ENCODE measurements at places on chromosomes 11 and 22. TPM values are rescaled to one million over a fixed set of nuclear protein-coding genes. Genes with fewer than 3 reads are reported as not detected.

GRCh38 chr11:118064956-118065355 lies 11.9 kb upstream of the TMPRSS4 start:
- no peak for DNase-seq

DNA sequence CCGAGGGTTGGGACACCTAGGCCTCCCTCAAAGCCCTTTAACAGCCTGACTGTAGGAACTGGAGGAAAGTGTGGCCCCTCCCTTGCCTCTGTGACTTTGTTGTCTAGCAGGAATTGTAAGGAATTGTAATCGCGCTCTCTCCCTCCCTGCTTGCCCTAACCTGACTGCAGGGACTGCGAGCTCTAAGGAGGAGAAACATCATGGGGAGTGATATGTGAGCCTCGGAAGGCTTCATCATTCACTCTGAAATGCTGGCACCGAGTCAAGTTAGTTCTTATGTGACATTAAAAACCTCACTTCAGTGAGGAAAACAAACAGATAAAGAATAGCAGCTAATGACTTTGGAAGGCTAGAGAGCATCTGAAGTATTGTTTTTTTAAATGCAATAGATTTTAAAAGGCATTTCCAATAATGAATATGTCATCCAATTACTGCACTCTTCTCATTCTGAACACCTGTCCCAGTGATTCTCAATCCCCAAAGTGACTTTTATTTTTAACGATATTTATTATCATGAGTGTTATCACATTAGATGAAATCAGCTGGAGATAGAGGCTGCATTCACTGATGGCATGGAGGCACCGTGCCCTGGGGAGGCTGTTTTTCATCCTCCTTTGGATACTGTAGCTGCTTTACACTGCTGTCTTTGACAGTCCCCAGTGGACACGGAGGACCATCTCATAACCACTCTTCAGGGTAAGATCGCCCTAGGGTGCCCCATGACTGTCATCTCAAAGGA lies 58.5 kb upstream of the NTM start:
- DNase-seq: peak; percentile 67

DNA sequence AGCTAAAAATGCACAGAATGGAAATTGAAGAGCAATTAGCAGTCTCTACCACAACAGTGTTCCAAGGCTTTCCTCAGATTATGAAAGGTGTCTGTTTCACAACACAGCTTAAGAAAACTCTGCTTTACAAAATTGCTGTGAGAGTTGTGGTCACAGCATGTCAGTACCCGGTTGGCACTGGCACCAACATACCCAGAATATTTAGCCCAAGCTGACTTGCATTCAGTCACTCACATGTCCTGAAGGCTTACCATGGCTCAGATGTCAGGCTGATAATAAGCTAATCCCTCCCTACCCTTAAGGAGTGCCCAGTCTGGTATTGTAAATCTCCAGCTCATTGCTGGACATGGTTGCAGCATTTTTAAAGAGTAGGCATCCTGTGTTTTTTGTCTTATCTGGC lies 14.9 kb downstream of the NCR3LG1 start:
- DNase-seq: no peak

Gene OR52E1
- total RNA-seq: not detected

Gene PATE4
- not detected for total RNA-seq

Gene YAP1
- total RNA-seq: 152 TPM

Gene ZFPL1
- total RNA-seq: 33.7 TPM

All from ureter (tissue), 1 donor.